ENCODE measurements at places on chromosomes 3 and 15.

- DNase-seq = no peak
Observed at GRCh38 chr3:187292631-187293515, 1.3 kb upstream of the MASP1 start.

DNA sequence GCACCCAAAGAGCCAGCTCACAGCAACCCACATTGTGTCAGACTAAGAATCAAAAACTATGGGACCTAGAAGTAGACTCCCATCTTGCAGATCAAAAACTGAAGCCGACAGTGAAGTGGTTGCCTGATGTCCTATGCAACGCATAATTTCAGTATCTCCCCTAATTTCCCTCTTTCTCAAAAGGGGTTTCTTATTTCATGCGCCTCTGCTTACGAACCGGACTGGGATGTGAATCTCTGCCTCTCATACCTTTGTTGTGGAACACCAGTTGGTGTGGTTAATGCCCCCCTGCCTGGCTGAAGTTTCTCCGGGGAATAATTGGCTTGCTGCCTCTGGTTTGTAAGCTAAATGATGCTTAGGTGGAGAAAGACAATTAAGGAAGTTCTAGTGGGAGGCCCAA, 514 bp upstream of the FAM174B start:
- DNase-seq = no peak

DNA sequence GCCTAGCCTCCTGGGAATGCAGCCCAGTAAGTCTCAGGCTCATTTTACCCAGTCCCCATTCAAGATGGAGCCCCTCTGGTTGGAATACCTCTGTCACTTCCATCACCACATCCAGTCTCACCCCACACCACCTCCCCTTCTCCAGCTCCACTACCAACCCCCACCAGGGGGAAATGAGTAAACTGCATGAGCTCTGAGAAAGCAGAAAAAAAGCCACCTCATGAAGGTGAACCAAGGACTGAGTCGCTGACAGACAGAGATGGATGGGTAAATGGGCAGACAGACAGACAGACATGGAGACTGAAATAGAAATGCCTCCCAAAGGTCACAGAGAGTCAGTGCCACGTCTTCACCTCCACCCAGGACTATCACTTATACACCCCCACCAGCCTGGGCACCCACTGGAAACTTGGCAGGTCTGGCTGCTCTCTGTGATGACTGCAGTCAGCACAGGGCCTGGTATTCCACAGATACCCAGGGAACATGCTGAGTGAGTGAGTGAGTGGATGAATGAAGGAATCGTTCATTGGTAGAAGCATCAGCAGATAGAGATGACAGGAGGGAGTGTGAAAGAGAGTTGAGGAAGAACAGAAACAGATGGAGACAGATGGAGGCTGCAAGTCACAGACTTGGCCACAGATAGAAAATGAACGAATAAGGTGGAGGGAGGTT, 4.9 kb upstream of the LOXL1 start:
- DNase-seq = no peak

GRCh38 chr3:57929988-57930387, 78.2 kb upstream of the FLNB start:
- DNase-seq = no peak

DNA sequence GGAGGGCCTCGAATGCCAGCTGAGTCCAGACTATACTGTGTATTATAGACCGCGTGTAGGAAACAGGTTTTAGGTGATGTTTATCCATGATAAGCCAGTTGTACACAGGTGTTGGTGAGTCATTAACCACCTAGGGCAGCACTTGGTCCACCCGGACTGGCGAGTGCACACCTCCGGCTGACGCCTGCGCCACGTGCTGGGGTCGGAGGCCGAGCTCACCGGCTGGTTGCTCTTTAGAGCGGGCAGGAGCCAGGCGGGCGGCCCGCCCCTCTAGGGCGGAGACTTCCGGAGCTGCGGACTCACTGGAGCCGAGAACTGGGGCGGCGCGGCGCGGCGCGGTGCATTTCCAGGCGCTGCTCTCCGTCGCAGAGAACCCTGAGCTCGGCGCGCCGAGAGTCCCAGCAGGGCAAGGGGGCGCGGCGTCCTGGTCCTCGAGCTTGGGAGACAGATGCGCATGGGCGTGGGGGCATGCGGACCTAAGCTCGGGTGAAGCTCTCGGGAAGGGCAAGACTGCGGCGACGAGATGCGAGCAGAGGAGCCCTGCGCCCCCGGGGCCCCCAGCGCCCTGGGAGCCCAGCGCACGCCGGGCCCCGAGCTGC, at the start of gene ESYT3:
Gene ESYT3 (plus strand): TSS at position 341 of the 599 bp plus-strand sequence. CDS start 183 bp downstream, at position 524.
- DNase-seq = no peak

DNA sequence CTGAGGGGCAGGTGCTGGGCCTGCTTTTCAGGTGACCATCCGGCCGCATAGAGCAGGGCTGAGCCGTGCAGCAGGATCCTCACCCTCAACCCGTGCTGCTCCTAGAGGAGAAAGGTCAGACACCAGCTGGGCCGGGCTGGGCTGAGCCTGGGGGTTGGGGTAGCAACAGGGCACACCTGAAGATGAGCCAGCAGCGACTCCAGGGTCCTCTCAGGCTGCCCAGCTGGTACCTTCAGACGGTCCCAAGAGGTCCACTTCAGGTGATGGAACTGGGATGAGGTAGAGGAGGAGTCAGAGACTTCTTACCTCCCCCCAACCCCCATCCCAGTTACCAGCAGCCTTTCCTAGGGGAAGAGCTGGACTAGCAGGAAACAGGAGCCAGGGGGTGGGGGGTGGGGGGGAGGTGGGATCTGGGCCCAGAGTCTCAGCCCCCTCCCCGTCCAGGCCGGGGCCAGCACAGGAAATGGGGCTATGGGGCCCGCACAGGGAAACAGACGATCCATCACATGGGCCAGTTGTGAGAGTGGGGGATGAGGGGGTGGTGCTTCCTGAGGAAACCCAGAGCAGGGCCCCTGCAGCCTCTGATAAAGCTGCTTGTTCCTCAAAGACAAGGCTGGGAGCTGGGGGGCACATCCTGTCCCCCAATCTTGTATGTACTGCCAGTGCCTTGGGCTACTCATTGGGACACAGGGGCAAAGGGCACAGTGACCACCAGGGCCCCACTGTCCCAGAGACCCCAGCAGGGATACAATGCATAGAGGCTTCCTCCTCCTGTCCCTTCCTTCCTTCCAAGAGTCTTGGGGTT, 3.0 kb downstream of the INKA1 start:
- no peak for DNase-seq

- no peak for DNase-seq
Observed at GRCh38 chr15:45857291-45857690, 222.5 kb downstream of the SQOR start.

DNA sequence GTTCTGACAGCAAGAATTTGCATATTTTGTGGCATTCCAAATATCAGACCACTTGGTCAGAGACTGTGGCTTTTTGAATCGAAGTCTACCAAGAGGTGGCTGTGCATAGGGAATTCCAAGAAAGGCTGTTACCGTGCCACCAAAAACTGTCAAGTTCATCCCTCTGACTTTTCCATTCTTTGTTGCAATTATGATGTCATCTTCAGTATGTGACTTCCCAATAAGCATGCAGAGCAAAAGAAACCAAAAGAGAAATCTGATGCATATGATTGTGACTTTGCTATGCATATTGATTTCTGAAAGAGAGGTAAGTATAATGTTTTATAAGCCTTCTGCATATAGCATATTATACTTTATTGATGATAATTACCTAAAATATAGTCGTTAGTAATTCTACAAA, 6.5 kb downstream of the BCHE start:
- no peak for DNase-seq

DNA sequence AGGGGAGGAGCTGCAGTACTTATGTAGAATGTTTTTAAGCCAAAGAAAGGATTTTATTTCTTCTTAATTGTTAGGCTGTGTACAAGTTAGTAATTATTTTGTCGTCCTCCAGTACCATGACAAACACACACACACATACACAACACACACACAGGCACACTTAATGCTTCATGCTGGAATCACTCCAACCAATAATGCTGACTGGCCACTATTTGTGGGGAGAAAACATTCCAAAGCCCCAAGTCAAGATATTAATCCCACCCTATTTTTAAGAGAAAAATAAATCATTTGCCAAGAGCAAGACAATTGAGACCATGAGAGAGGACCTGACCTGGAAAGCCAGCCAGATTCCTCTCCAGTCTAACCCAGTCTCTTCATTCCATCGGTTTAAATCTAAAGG, 51.8 kb upstream of the TMCO5A start:
- DNase-seq = no peak

- DNase-seq = no peak
Observed at GRCh38 chr15:101483462-101483861, 6.0 kb downstream of the PCSK6 start.

Measured in hematopoietic multipotent progenitor cell treated with erythropoietin and hydrocortisone succinate and interleukin-3 and kit ligand, for 15 days (in vitro differentiated cells).